ENCODE measurements at places on chromosomes 12 and 14. TPM values are rescaled to one million over a fixed set of nuclear protein-coding genes. Genes with fewer than 3 reads are reported as not detected.

PZP gene
- not detected for total RNA-seq

ZDHHC22 gene
- not detected for total RNA-seq

METTL3 gene
- total RNA-seq: 47.4 TPM

TMPRSS12 gene
- total RNA-seq: not detected

OLR1 gene
- total RNA-seq: not detected

DHRS2 gene
- total RNA-seq: 0.28 TPM

TROAP gene
- not detected for total RNA-seq

SERPINA5 gene
- total RNA-seq: 4.1 TPM

CD4 gene
- total RNA-seq: 8.4 TPM

GRCh38 chr14:23068789-23069412, 11.6 kb upstream of the CDH24 start:
- DNase-seq: peak; percentile 86

DNA sequence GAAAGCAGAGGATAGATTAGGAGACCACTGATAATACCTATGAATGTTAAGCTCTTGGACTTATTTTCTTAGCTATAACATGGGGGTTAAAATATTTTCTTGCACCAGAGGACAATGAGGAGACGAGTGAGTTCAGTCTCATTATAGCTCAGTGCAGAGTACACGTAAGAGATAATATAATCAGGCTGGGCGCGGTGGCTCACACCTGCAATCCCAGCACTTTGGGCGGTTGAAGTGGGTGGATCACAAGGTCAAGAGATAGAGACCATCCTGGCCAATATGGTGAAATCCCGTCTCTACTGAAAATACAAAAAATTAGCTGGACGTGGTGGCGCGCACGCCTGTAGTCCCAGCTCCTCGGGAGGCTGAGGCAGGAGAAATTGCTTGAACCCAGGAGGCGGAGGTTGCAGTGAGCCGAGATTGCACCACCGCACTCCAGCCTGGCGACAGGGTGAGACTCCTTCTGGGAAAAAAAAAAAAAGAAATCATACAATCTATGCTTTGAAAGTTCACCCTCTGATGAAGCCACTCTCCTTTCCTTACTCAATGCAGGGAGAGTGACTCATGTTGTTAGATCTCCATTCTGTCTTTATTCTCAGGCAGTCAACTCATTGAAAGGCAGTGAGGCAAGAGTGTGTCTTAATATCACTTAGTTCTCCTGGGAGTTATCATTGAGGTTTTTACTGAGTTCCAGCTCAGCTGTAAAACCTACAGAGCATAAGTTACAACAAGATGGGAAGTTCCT, 134.2 kb downstream of the SYNE2 start:
- no peak for DNase-seq

GRCh38 chr14:99552572-99553216, 51.3 kb downstream of the CCDC85C start:
- no peak for DNase-seq

DNA sequence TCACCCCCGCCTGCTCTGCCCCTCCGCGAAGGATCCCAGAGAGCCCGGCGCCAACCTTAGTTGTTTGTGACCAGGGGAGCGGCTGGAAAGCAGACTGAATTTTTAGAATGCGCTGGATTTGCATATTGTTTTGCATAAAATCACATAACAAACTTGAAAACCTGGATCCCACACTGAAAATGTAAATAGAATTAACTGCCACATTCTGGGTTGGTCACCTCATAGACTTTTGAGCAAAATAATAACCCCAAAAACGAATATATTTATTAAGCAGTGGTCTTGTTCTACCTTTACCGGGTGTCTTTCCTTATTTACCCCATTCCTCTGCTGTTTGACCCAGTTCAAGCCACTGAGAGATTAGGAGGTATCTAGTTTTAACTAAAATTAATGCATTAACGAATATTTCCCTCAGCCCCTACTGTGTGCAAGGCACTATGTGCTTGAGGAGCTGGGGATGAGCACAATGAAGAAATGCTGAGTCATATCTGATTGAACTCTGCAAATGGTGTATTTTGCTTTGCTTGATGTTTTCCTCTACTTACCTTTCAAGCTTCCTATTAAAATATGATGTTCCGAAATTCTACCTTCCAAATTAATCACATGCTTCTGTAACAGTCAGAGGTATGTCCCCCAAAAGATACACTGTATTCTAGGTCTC, 438 bp upstream of the EGLN3 start:
- no peak for DNase-seq

DNA sequence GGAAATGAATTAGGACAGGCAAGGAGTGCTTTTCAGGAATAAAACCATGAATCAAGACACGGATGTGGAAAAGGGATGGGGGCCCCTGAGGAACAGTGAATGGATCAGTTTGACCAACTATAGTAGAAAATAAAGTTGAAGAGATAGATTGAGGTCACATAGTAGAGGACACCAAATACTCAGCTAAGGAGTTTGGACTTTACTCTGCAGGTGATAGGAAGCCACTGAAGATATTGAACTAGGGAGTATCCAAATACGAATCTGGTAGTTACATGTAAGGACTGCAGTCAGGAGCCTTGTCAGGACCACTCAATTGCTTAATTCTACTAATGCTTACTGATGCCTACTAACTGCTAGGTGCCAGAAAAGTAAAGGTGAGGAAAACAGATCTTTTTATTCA, 20.4 kb downstream of the ENTPD5 start:
- no peak for DNase-seq

GRCh38 chr14:54944737-54945391, 42.2 kb upstream of the GCH1 start:
- DNase-seq: no peak

DNA sequence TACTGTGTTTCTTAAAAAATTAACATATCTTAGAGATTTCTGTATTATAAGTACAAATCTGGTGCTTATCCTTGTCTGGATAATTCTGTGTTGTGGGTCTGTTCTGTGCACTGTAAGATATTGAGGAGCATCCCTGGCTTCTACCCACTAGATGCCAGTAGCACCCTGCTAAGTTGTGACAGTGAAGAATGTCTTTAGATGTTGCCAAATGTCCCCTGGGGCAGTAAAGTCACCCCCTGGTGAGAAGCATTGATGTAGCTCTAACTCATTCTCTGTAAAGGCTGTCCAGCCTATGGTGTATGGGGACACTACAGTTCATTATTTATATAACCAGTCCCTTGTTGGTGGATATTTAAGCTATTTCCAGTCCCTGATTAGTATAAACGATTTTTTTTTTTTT, 31.4 kb downstream of the MAP1LC3B2 start:
- DNase-seq: no peak

DNA sequence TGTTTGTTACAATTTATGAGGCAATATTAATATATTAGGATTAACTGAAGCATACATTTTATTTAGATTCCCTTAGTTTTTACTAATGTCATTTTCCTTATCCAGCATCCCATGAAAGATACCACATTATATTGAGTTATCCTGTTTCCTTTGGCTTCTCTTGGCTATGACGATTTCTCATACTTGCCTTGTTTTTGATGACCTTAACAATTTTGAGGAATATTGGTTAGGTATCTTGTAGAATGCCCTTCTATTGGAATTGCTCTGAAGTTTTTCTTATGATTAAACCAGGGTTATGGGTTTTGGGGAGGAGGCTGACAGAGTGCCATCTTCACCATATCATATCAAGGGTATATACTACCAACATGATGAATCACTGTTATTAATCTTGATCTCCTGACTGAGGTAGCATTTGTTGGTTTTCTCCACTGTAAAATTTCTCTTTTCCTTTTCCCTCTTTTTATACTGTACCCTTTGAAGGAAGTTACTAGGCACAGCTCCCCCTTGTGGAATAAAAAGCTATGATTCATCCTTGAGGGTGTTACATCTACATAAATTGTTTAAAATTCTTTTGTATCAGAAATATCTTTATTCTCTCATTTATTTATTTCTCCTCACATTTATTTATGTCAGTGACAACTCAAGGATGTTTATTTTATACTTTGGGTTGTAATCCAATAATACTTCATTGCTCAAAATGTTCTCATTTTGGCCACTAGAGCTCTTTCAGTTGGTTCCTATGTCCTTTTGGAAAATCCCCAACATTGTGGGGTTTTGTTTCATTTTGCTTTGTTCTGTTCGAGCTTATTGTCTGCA, 239.0 kb downstream of the SLC16A7 start:
- DNase-seq: no peak

- DNase-seq: no peak
These were observed 3.5 kb downstream of the KRT3 start for GRCh38 chr12:52792185-52793029.

- DNase-seq: no peak
These were observed 462.8 kb downstream of the GXYLT1 start for GRCh38 chr12:41681898-41682297.

- no peak for DNase-seq
These were observed 34.2 kb upstream of the OTX2 start for GRCh38 chr14:56844406-56845002.

- no peak for DNase-seq
These were observed 39.1 kb upstream of the DHRS7 start for GRCh38 chr14:60204104-60204842.

GRCh38 chr12:53195516-53196420, 11.3 kb downstream of the ITGB7 start:
- no peak for DNase-seq

DNA sequence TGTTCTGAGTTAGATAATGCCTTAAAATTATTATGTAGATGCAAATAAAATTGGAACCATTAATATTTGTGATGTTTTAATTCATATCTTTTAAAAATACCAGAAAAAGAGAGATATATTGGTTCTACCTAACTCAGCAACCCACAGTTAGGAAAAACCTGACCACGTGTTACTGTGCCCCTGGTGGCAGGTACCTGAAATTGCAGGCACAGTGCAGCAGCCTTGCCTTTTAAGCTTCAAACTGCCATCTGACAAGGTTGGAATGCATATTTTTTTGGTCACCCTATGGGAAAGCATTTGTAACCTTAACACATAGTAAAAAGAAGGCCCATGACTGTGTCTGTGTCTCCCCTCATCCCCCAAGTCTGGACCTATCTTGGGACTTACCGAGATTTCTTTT, 109.4 kb upstream of the NOS1 start:
- DNase-seq: no peak

DNA sequence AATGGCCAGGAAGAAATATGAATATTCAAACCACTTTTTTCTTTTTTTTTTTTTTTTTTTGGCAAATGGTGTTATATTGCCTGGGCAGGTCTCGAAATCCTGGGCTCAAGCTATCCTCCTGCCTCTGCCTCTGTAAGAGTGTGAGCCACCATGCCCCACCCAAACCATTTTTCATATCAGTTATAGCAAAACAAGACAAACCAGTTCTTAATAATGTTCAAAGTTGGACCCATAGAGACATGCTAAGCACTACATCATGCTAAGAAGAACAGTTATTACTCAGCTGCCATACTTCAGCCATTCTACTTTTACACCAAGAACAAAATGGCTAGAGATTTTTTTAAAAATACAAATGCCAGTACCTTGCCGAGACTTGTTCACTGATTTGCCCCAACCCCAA, 25.5 kb downstream of the EIF2S1 start:
- DNase-seq: no peak

DNA sequence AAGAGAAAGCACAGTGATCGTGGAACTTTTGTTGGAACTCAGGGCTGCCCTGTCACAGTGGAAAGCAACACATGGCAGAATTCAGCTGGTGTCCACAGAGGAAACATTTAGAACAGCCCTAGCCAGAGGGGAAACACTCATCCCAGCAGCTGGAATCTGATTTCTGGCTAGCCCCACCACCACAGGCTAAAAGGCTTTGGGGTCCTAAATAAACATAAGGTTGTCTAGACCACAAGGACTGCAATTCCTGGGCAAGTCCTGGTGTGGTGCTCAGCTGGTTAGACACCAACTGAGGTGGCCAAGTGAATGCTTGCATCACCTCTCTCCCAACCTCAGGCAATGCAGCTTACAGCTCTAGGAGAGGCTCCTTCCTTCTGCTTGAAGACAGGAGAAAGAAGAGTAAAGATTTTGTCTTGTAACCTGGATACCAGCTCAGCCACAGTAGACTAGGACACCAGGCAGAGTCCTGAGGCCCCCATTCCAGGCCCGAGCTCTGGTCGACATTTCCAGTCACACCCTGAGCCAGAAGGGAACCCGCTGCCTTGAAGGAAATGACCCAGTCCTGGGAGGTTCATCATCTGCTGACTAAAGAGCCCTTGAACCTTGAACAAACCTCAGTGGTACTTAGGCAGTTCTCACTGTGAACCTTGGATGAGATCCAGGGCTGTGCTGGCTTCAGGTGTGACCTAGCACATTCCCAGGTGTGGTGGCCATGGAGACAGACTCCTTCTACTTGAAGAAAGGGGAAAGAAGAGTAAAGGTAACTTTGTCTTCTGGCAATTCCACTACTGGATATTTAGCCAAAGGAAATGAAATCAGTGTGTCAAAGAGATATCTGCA, 85.4 kb upstream of the PLXNC1 start:
- no peak for DNase-seq

DNA sequence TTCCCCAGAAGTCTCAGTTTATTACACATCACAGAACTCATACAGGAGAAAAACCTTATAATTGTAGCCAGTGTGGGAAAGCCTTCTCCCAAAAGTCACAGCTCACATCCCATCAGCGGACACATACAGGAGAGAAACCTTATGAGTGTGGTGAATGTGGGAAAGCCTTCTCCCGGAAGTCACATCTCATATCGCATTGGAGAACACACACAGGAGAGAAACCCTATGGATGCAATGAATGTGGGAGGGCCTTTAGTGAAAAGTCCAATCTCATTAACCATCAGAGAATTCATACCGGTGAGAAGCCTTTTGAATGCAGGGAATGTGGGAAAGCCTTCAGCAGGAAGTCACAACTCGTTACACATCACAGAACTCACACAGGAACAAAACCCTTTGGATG, 20.1 kb downstream of the ZNF84 start:
- no peak for DNase-seq

GRCh38 chr12:94038605-94039004, 109.8 kb upstream of the PLXNC1 start:
- DNase-seq: no peak

GRCh38 chr12:32397696-32398095, 1.7 kb upstream of the FGD4 start:
- no peak for DNase-seq

DNA sequence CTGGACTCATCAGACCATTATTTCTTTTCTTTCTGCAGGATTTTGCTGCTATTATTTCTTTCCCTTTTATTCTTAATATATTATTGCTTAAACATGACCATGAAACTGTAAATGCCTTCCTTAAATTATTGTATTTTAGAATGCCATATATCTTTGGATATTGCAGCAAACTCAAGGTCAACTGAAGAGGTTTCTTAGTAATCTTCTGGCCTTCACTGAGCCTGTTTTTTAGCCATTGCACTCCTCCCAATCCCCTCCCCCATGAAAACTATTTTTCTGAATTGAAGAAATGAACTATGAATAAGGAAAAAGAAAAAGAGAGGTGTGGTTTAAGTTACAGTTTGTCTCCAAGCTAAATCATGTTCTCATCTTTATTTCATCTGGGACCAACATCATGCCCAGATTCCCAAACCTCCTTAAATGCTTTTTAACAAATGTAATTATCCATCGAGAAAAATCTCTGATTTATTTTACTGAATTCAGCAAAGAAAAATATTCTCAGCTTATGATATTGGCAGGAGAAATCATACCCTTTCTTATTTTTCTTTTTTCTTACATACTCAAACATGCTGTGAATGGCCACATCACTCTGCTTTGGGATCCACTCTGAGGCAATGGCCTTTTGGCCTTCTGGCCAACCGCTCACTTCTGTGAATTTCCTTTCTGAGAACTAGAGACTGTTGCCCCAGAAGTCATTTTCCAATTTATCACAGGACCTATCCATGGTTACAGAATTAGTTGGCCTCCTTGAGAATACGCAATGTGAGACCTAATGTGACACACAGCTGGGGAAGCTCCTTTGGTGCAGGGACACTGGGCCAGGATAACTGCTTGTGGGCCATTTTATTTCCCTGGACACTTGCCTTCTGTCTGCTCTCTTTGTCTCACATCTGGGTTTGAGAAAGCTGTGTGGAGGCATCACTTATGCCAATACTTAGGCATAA, 50.9 kb downstream of the IGF1 start:
- no peak for DNase-seq
